AG10803 (cell line): ENCODE measurements at places on chromosomes 12 and 14.

GRCh38 chr14:87380054-87380453, 612.9 kb downstream of the GALC start:
- no peak for DNase-seq

- DNase-seq = no peak
Measured at GRCh38 chr12:72330784-72331183, 58.6 kb downstream of the TRHDE start.

DNA sequence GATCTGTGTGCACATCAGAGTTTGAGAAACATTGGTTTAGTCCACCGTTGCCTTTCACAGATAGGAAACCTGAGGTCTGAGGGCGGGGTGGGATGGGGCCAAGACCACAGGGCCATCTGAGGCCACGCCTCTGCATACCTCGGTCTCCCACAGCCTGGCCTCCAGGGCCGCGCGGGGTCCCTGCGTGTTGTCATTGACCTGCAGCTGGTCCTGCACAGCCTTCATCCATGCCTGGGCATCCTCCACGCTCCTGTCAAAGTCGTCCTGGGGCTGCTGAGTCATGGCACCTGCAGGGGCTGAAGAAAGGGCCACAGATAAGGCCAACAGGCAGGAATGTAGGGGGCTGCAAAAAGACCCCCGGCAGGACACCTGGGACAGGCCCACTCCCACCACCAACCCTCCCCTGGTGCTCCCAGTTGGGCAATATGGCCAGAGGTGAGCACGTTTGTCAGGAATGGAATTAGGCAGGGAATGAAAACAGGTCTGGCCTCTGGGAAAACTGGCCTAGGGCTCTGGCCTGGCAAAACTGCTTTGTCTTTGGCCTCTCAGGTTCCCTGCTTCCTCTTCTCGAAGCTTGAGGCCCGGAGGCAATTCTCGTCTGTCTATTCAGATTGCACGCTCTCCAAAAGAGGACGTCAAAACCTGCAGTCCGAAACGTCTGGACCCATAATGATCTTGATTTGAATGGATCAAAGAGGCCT, 40.8 kb downstream of the SYNE3 start:
- no peak for DNase-seq

DNA sequence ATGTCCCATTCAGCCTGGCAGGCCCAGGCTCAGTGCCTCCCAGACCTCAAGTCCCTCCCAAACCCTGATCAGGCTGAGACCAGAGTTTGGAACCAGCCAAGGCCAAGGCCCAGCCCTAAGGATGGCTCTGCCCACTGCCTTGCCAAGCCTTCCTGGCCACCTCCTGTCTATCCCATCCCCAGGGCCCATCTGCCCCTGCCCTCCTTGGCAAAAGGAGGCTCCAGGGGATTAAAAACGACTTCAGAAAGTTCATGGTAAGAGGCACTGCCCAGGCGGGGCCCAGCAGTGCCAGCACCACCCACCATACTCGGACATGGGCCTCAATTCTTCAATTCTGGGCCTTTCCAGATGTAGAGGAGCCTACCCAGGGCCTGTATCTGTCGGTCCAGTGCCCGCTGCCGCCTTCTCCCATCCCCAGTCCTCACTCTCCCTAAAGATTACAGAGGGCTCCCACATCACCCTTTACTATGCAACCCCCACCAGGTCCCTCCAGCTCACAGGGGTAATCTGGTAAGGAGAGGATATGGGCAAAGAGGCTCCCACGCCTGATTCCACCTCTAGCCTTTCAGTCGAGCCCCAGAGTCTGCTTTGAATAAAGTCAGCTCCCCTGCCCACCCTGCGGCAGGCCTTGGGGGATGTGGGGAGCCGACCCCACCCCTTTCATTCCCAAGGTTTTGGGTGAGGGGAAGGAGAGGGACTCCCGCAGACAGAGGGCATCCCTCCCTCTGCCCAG, 932 bp downstream of the ADCY6 start:
- DNase-seq = peak; percentile 21

DNA sequence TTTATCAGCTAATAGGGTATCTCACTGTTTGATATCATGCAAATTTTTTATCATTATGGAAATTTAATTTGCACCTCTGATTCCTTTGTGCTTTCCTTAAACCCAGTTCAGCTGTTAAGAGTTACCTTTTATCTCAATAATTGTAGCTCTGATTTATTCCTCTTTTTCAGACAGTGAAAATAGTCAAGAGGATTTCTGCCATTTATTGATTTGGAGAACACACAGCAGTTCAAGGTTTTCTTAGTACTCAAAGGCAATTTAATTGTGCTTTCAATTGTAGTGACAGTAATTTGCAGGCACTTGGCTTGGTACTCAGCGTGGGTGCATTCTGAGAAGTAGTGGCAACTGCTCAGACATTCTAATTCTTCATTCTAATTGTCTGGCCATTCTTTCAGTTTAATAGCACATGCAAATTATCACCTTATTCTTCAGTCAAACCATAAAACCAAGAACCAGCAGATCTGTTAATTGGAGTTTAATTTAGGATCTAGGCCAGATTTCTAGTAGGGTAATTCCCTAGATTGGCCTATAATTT, 709.3 kb downstream of the RPS29 start:
- no peak for DNase-seq

- DNase-seq = no peak
Measured at GRCh38 chr12:54273981-54274380, 5.9 kb downstream of the CBX5 start.

DNA sequence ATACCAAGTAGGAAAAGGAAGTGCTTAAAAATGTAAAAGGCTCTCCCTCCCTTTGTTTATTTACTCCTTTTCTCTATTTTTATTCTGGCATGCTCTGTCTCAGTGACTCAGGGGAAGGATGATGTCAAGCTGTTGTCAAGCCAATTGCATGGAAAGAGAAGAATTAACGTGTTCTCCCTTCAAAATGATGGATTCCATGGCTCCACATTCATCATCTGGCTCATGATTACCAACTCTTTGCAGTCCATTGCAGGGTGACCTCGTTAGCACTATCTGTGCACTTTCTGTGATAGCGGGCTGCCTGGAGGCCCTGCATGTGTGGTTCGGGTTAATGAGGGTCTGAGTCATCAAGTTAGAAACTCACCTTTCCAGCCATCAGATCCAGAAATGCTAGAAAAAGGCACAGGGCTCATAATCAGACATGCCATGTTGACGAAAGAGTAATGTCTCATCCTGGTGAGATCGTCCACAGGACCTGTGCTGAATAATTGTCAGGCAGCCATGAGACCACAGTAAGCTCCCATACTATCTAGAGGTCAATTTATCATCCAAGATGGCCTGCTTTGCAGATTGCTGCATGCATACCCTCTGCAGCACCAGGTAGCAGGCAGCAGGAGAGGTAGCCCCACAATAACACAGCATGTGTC, 79.2 kb upstream of the BTG1 start:
- peak; percentile 34 for DNase-seq

- peak; percentile 35 for DNase-seq
Measured at GRCh38 chr14:89856871-89857345, 97.6 kb downstream of the EFCAB11 start.

GRCh38 chr14:34302654-34303053, 159.4 kb downstream of the SPTSSA start:
- no peak for DNase-seq

DNA sequence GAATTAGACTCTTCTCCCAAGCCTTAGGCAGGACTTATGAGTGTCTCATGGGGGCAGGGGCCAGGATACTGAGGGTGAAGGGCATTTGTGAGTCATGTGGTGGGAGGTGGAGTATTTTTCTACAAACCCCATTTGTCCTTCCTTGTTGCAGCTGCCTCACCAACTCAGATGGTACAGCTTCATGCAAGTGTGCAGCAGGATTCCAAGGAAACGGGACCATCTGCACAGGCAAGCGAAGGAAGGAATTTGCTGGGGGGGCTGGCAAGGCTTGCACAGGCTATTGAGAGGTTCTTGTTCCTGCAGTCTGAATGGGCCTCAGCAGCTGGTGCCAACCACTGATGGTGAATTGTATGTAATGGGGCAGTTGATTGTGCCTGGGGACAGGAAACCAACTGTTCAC, 125.1 kb downstream of the STAB2 start:
- DNase-seq = no peak
